Esophagus mucosa (tissue), 1 donor: ENCODE measurements at places on chromosomes 6 and 20. TPM values are rescaled to one million over a fixed set of nuclear protein-coding genes. Genes with fewer than 3 reads are reported as not detected.

- ATAC-seq: peak; percentile 77
Observed at GRCh38 chr20:49179368-49180277, 8.5 kb downstream of the STAU1 start.

DNA sequence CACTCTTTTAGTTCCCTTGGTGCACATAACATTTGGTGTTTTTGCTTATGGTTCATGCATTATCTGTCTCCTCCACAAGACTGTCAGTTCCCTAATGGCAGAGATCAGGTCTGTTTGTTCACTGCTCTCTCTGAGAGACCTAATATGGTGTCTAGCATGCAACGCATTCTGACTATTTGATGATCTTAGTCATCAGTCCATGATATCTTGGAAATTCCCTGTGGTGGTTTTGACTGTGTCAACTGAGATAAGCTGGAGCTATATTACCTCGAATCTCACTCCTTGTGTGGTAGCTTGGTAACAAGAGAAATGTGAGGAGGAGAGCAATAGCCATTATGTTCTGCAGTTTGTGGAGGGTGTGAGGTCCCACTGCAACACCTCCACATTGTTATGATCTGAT lies 229.8 kb downstream of the FRK start:
- no peak for ATAC-seq

- ATAC-seq: no peak
Observed at GRCh38 chr6:136014454-136015437, 163.2 kb downstream of the PDE7B start.

GRCh38 chr6:3803627-3804468 lies 45.3 kb upstream of the FAM50B start:
- ATAC-seq: peak; percentile 91

GRCh38 chr6:7052443-7053011 lies 55.2 kb upstream of the RREB1 start:
- peak; percentile 11 for ATAC-seq

DNA sequence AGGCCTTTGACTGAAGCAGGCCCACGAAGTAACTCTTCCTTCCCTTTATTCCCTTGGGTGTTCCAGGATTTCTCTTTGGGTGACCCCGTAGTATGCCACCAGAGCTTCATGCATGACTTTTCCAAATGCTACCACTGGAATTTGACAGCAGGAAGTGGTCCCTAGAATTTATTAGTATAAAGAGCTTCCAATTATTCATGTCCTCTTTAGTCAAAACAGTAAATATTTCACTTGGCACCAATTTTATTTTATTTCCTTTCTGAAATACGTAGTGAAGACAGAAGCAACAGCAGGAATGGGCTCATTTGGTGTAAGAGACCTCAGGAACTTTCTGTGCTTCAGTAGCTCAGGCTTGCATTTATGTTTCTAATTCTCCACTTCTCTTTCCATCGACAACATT lies 151.3 kb downstream of the LCA5 start:
- ATAC-seq: no peak

The C2 gene
- total RNA-seq: 2.9 TPM

The GLP1R gene
- 0.08 TPM for total RNA-seq

- no peak for ATAC-seq
Observed at GRCh38 chr6:46022106-46022948, 6.7 kb upstream of the CLIC5 start.

DNA sequence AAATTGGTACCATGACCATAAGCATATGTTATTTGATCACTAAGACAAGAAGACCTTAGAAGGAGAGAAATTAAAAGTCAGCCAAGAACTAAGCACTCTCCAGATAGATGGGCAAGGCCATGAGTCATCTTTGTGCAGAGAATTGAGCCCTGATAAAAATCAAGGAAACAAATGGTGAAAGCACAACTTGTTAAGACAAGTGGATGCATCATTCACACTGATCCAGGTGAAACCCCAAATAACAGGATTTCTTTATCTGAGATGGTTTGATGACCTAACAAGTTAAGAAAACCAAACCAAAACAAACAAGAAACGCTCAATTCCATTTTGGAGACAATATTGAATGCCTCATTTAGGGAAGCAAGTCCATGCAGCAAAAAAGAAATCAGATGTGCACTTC lies 121.6 kb downstream of the ADAT2 start:
- ATAC-seq: peak; percentile 85

GRCh38 chr20:50868509-50869495 lies 62.4 kb downstream of the ADNP start:
- peak; percentile 81 for ATAC-seq

The CAP2 gene
- total RNA-seq: 3.0 TPM

- peak; percentile 61 for ATAC-seq
Observed at GRCh38 chr20:49323622-49324238, 45.9 kb upstream of the ZNFX1 start.

DNA sequence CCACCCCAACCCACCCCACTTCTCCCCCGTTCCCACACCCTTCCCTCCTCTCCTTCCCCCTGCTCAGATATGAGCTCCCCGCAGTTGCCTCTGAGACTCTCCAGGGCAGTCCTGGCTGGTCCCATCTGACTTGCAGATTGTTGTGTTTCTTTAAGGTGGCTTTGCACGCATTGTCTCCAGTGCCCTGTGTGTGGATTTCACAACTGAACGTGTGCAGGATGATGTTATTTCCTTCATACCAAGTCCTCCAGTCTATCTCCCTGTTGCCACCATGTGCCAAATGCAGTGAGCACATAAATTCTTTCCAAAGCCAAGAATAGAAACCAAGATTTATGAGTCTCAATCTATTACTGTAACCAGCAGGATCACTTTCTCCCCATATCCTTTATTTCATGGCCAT lies 79.1 kb downstream of the TMEM242 start:
- peak; percentile 27 for ATAC-seq

DNA sequence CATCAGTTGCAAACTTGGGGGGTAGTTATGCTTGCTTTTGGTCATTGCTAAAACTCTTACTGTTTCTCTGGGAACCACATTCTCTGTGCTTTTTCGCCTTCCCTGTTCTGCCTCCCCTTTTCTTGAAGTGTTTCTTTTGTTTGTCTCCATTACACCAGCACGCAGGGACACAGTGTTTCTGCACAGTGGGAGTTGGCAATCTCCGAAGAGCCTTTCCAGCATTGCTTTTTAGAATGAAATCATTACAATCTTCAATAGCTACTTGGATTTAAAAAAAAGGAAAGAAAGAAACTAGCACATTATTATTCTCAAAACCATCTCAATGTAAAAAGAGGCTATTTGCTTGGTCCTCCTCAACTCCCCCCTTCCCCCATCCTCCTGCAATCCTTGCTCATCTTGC lies 536.7 kb upstream of the MMS22L start:
- no peak for ATAC-seq
